ENCODE measurements at places on chromosomes 12 and 14.

- DNase-seq: no peak
These were observed 121.2 kb downstream of the PRICKLE1 start for GRCh38 chr12:42468341-42468821.

DNA sequence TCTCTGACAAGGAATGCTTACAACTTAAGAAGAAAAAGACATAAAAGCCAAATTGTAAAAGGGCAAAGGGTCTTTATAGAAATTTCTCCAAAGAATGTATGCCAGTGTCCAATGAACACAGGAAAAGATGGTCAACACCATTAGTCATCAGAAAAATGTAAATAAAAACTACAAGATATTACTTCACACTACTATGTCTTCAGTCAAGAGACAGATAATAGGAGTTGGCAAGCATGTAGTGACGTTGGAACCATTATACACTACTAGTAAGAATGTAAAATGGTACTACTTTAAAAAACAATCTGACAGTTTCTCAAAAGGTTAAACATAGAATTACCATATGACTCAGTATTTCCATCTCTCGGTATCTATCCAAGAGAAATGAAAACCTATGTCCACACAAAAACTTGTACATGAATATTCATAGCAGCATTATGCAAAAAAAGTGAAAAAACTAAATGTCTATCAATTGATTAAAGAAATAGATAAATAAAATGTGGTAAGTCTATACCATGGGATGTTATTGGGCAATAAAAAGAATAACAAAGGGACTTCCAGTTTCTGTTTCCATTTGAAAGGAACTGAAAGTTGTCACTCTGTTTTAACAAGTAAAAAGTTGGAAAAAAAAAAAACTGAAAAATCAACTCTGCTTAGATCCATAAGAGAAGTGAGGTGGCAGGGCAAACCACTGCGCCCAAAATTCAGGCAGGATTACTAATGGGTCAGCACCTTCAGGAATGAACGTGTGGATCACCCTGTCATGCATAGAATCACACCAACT lies 69.8 kb downstream of the ALG10B start:
- DNase-seq: no peak

DNA sequence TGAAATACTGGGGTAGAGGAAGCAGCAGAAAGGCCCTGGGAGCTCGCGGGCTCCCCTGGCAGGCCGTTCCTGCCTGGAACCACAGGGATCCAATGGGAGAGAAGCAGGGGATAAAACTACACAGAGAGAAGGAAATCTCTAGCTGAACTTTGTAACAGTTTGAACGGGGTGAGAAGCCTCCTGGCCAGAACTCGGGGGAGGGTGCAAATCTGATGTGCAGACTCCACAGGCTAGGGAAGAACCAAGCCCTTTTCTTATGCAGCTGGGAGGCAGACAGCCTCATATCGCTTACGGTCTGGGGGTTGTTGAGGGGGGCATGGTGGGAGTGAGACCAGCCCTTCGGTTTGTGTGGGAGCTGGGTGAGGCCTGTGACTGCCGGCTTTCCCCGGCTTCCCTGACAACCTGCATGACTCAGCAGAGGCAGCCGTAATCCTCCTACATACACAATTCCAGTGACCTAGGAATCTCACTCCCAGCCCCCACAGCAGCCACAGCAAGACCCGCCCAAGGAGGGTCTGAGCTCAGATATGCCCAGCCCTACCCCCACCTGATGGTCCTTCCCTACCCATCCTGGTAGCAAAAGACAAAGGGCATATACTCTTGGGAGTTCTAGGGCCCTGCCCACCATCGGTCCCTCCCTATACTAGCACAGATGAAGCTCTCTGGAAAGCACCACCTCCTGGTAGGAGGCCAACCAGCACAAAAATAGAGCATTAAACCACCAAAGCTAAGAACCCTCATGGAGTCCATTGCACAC lies 143.0 kb downstream of the TMTC1 start:
- no peak for DNase-seq

DNA sequence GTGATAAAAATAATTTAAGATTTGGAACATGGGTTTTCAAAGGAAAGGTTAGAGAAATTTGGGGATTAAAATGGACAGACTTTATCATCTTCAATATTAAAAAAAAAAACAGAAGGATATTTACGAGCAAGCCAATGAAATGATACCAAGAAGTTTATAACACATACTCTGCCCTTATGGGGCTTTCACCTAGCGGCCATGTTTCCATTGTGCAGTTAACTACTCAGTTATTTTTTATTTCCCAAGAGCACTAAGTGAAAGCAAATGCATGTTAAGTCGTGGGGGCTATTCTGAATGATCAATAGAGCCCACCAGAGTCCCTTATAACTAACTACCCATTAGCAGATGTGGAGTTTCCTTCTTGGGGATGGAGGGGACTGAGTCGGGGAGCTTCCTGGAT lies 53.9 kb downstream of the ETV6 start:
- no peak for DNase-seq

- DNase-seq: no peak
These were observed 928.7 kb downstream of the LRFN5 start for GRCh38 chr14:42535397-42535796.

All from stimulated activated CD4-positive, alpha-beta T cell treated with anti-CD3 and anti-CD28 coated beads, Interleukin-1b, Interleukin-23, amount 100 ng/mL, for 4 hours (primary cell).